ENCODE measurements at places on chromosomes 5 and 9. TPM values are rescaled to one million over a fixed set of nuclear protein-coding genes. Genes with fewer than 3 reads are reported as not detected.

Gene SNCB
- 0.10 TPM for total RNA-seq

Gene HTR4
- 0.44 TPM for total RNA-seq

Gene CCDC180
- total RNA-seq, result 1.7 TPM

Gene F2RL2
- 8.2 TPM for total RNA-seq

Gene PCDH1
- total RNA-seq, result 4.9 TPM

Gene UNC5A
- total RNA-seq, result 0.44 TPM

Gene DDX4
- total RNA-seq, result not detected

Gene IQGAP2
- 2.9 TPM for total RNA-seq

Gene RLN2
- total RNA-seq, result not detected

Gene RNF20
- total RNA-seq, result 14.7 TPM

Gene PDZD2
- total RNA-seq, result 3.7 TPM

Gene SYNPO
- 23.8 TPM for total RNA-seq

Gene TAL2
- not detected for total RNA-seq

Gene FAT2
- 0.06 TPM for total RNA-seq

Gene FOXD4L6
- not detected for total RNA-seq

Gene PDE6A
- not detected for total RNA-seq

Gene OR13C2
- not detected for total RNA-seq
